Ovary (tissue), 10 donors: ENCODE measurements at places on chromosomes 5 and 9. TPM values are rescaled to one million over a fixed set of nuclear protein-coding genes. Genes with fewer than 3 reads are reported as not detected.

Gene PLEKHG4B
- 1.4 TPM for total RNA-seq

Gene TAF1L
- total RNA-seq: 0.05 TPM

Gene FIBCD1
- total RNA-seq: 0.11 TPM

Gene PDGFRB
- 302 TPM for total RNA-seq

Gene FOXD4L3
- total RNA-seq: not detected

Gene FBXL17
- 17.7 TPM for total RNA-seq

Gene SLIT3
- 31.6 TPM for total RNA-seq

DNA sequence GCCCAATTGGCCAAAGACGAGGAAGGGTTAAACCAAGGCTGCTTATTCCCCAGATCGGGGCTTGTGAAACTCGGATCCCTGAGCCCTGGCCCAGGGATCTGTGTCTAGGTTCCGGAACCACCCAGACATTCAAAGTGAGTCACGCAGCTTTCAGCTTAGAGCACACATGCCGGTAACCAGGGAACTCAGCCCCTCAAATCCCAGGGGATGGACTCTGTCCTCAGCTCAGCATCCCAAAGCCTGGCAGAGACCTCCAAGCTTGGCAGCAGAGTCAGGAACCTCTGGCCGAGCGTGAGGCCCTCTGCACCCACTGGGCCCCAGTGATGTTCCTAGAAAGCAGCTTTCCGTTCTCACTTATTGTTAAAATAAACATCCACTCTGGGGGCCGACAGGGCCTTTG is 5.1 kb downstream of the PNPLA7 start:
- no peak for DNase-seq

DNA sequence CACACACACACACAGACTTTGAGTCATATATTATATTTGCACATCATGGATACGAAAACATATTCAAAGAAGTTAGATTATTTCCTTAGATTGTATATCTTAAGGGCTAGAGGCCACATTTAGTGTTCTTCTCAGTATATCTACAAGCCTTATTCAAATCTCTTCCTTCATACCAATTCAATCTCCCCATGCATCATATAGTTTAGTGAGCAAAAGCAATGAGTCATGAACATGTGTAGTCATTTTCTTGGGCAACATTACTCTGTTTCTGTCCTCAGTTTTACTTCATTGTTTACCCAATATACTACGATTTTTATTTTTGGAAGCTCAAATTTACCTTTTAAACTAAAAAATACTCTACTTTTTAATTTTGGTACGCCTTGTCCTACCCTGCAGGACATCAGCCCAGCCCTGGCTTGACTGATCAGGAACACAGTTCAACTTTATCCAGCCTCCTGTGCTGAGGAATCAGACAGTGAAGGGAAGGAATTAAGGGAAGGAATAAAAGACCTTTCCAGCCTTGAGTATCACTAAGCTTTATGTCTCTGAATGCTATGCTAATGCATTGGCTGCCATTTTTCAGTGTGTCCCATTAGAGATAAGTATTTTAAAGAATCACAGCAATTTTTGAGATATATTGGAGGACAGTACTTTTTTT is 101.7 kb upstream of the FST start:
- DNase-seq: no peak

- DNase-seq: no peak
Observed at GRCh38 chr5:80860924-80861613, 99.1 kb upstream of the RASGRF2 start.

GRCh38 chr9:23665051-23665450 is 161.0 kb downstream of the ELAVL2 start:
- DNase-seq: no peak

GRCh38 chr5:160289721-160290120 is 22.6 kb downstream of the CCNJL start:
- no peak for DNase-seq

DNA sequence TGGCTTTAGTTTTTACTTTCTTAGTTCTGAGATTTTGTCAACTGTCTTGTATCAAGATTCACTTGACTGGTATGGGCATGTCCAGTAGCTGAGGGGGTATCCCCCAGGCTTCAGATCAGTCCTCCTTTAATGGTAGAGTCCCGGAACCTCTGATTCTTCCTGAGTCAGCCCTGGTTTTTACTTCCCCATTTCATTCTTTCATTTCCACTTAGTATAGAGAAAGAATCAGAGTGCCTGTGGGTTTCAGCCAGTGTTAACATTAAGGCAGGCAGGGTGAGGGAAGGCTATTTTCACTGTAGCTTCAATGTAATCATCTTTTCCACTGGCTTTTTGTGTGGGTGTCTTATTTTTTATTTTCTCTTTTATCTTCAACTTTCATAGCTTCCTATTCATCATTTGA is 8.3 kb upstream of the COMMD10 start:
- DNase-seq: no peak

DNA sequence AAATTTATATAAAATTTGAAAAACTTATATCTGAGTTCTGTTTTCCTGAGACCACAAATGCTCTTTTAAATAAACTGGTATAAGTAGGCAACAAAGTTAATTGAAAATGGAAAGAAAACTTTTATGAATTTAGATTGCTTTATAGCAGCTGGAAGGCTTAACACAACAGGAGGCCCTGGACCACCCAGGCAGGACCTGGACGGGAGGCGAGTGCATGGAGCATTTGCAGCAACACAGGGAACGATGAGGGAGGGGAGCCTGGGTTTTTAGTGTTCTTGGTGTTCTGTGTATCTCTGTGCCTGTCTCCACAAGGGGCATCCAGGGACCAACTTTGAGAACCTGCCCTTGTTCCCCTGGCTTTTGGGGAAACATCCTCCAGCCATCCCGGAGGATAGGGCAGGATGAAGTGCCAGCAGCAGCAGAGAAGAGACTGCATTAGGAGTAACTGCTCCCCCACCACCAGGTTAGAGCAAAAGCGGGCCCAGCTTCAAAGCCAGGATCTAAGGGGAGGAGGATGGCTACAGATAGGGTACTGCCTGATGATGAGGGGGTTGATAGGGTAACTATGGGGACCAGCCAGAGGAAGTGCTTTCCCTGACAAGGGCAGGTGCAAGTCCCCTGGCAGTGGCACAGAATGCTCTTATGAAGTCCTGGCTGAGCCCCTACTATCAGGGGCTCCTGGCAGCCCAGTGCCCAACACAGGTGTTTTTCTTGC is 6.7 kb upstream of the SPATA31E1 start:
- no peak for DNase-seq

DNA sequence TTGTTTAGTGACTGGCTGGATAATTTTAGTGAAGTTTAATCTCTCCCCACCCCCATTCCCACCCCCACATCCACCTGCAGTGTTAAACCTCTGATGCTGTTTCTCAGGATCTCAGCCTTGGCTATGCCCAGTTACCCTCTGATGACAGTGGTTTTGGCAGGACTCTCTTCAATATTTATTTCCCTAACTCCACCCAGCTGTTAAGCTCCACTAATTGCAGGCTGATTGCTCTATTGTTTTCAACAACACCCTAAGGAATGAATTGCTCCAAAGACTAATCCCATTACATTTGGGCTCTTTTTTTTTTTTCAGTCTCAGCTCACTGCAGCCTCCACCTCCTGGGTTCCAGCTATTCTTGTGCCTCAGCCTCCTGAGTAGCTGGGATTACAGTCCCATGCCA is 46.3 kb downstream of the PHAX start:
- no peak for DNase-seq

GRCh38 chr5:122849771-122850170 is 4.4 kb downstream of the SNX24 start:
- no peak for DNase-seq

GRCh38 chr5:79699763-79700400 is 10.2 kb downstream of the CMYA5 start:
- no peak for DNase-seq

DNA sequence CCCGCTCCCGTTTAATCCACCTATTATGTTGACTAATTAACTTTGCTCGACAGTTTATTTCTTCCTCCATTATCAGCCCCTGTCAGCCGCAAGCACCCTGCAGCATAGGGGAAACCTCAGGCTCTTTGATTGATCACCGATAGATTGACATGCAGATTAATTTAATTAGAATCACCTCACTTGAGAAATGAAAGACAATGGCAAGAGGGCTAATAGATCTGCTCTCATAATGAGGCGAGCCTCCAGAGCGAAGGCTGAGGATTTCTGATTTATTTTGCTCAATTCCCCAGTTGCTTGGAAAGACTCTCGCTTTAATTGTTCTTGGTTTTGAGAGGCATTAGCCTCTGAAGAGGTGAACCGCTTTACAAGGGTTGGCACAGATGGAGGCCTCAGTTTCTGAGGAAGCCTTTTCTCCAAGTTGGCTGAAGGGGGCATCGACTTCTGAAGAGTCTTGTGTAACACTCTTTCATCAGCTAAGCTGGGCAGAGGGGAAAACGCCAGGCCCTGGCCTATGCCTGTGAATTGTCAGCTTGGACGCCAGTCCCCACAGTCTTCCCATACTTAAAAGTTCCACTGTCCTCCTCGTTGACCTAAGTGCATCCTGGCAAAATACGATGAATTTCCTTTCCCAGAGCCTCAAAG is 275.4 kb downstream of the EBF1 start:
- no peak for DNase-seq
